ENCODE measurements at places on chromosomes 7 and 10.
A peak's percentile ranks its signal among the peaks of the same experiment; 100 is the strongest.

DNA sequence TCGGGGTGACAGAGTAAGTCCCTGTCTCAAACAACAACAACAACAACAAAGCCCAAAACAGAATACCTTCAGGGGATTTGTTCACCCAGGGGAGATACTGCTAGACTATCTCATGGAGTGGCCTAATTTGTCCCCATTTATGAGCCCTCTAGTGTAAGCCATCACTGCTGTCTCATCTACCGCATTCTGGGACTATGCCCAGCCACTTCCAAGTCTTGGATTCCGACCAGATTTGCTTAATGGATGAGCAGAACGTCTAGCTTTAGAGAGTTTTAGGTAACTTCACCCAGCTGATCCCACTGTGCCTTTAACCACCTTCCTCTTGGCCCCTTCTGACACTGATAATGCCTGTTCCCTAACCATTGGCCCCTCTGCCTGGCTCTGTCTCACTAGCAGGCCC lies 47.1 kb downstream of the PAPSS2 start:
- no peak for DNase-seq

GRCh38 chr10:20888620-20889330 lies 8.3 kb downstream of the NEBL start:
- no peak for DNase-seq

DNA sequence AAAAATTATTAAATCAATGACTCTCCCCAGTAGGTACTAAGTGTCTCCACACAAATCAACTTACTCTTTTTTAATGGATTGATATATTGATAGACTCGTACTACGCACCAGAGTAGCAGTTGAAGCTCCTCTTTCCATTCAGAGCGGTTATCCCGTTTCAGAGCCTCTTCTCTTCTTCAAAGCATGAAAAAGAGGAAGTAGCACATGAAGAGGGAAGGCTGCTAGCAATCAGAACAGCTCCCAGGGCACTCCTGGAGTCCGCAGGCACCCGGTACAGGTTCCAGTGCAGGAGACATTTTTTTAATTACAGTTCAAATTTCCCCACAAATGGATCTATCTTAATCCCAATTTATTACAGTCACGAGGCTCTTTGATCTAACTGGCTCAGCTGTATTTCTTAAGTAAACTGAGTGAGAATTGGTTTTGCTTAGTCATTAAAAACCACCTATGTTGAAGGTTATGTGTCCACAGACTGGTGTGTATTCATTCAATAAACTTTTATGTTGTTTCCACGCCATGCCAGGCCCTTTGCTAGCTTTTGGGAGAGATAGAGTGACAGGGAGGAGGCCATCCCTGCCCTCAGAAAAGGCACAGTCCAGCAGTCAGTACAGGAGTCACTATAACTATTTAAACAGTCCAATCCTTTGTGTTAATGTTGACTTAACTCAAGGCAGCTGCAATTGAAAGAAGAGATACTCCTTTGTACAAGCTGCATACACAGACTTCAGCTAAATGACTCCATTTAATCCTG lies 32.1 kb upstream of the CALN1 start:
- DNase-seq = no peak

GRCh38 chr7:85090919-85091564 lies 95.8 kb downstream of the SEMA3D start:
- DNase-seq = no peak

- no peak for DNase-seq
Measured at GRCh38 chr10:28331066-28331465, 28.2 kb upstream of the MPP7 start.

DNA sequence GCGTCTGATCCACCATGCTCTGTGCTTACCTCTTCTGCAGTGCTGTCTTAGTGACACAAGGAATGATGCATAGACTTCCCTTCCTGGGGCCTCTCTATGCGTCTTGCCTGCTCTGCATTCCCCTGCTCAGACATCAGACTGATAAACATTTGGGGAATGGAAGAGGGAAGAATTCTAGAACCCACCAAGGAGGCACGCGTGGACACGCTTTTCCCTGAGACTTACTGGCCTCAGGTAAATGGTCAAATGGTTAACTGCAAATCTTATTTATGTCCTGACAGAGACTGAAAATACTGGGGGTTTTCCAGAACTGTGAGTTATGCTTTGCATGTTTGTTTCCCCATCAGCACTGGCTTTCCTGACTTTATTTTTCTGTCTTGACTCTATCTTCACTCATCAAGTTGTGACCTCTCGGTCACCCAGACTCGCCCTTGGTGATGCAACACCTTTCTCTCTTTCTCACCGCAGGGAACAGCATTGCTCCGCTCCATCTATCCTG lies 285.9 kb upstream of the FZD8 start:
- DNase-seq = no peak

DNA sequence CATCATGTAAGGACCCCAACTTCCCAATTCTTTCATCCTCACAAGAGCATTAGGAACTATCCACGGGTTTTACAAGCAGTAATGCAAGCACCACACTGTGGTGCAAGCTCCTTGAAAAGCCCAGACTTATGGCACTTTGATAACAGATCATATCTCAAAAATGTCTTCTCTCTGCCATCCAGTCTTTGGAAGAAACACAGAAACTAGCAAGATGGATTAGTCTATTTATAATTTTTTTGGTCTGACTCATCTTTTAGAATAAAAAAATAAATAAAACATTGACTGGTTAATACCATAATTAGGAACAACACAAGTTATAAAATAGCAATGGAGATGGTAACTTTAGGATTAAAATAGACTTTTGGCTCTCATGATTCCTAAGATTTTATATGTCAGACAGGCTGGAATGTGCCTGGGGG lies 49.0 kb upstream of the CALD1 start:
- DNase-seq = no peak

- DNase-seq = no peak
Measured at GRCh38 chr10:84008878-84009277, 130.4 kb upstream of the GHITM start.

DNA sequence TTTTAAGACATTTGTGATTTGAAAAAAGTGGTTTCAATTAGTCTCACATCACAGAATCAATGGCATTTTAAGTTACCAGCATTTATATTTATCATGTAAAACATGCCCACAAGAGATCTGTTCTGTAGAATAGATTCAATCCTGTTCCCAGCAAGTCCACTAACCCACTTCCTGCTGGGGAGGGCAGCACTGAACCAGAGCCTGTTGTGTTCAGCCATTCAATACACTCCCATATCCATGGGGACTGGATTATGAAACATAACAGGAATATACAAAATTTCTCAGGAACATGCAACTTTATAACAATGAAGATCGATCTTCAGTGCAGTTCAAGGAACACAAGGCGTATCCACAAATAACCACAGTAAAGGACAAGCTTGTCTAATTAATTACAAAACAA lies 24.4 kb upstream of the ANK3 start:
- no peak for DNase-seq

DNA sequence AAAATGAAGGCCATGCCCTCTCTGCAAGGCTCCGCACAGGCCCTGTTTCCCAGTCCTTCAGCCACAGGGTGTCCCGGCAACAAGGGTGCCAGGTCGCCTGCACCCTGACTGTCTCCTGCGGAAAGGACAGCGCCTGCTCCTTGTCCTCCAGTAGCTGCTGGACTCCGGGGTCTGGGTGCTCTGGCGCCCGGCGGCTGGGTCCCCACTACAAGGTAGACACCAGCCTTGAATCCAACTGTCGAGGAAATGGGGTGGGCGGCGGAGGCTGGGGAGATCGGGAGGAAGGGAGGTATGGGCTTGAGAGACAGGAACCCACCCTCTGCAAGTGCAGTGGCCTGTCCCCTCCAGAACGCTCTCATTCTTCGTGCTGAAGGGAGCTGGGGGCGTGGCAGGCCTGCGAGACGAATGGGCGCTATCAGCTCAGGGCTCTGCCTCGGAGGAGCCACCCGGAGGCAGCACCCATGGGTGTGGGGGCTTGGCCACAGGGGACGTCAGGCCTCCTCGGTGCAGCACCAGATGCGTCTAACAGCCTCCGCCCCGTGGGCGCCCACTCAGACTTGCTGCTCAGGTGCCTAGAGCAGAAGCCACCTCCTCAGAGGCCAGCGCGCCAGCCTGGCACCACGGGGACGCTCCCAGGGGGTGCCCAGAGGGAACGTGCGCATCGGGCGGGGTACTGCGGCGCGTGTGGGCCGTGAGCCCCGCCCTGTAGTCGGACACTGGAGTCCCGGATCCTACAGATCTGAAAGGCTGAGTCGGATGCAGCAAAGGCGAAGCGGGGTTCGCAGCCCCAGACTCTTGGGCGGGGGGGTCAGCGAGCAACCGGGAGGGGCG lies 15.6 kb downstream of the ADAM8 start:
- peak; percentile 76 for DNase-seq

All from CD4-positive, alpha-beta T cell (primary cell).